ENCODE measurements at places on chromosomes 16 and 17.

GRCh38 chr17:60311936-60312335 is 80.0 kb downstream of the USP32 start:
- DNase-seq: no peak

DNA sequence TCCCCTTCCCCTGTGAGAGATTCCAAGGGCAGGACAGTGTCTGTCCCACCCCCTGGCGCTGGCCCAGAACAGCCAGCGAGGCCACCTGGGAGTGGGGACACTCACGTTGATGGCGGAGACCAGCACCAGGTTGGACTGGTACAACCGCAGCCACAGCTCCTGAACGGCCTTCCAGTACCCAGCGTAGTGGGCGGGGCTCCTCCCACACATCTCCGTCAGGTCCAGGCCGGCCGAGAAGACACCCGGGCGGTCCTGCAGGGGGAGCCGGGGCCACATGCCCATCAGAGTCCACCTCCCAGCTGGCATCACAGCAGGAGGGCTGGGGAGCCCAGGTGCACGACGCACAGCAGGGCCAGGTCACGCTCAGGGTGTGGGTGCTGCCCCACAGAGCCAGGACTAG is 7.1 kb downstream of the ECI1 start:
- DNase-seq: no peak

GRCh38 chr17:31537565-31538011 is 146.1 kb downstream of the RAB11FIP4 start:
- no peak for DNase-seq

- peak; percentile 70 for DNase-seq
Observed at GRCh38 chr16:70685938-70686375, at the start of gene MTSS2. MTSS2 (minus strand) TSS chr16:70686053; CDS start chr16:70685791, 262 bp downstream.

- no peak for DNase-seq
Observed at GRCh38 chr17:2724784-2725164, 13.2 kb upstream of the CLUH start.

- DNase-seq: no peak
Observed at GRCh38 chr16:69465881-69466280, 41.5 kb downstream of the CYB5B start.

DNA sequence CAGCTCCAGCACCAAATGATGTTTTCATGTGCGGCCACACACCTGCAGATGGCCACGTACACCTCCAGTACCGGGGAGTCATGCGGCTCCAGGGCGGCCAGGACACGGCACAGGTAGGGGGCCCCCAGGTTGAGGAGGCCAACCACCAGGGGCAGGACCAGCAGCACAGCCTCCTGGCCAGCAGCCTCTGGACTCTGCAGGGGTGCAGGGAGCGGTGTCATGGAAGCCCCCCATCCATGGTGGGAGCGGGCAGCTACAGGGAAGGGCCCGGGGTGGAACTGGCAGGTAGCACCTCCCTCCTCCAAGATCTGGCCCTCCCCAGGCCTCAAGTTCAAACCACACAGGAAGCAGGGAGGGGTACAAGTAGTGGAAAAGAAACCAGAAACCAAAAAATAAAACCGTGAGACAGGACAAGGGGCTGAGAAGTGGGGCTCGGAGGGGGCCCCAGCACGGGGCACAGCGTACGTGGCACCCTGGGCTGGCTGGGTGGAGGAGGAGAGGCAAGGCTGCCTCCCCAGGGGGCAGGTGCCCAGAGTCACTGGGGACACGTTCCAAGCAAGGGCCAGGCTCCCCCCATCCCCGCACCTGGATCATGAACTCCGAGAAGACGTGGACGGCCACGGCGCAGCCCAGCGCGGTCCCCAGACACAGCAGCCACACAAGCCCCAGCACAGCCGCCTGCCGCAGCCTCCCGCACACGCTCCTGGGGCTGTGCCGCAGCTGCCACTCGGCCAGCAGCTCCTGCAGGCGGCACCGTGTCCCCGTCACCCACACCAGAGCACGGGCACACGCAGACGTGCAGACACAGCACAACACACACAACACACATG is 7.4 kb downstream of the TMC6 start:
- DNase-seq: no peak

- no peak for DNase-seq
Observed at GRCh38 chr17:41322094-41322902, 6.8 kb upstream of the KRTAP17-1 start.

DNA sequence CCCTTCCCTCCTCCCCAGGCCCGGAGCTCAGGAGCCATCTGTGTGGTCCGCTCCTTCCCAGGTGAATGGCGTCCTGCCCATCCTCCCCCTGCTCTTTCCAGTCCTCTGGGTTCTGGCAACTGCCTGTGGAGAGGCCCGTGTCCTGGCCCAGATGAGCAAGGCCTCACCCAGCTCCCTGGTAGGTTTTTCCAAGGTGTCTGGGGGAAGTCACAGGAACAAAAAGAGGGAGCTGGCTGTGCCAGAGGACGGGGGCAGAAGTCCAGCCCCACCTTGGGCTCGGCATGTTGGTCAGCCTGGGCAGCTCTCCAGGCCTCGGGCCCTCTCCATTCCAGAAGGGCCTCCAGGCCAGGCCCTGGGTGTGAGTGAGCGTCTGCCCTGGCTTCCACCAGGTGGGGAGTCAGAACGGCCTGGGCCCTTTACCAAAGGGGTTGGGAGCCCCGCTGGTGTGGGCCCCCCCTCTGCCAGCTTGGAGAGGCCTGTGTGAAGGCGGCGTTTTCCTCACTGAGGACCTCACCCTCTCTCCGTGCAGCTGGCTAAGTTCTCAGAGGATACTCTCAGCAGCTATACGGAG is 25.1 kb downstream of the CASKIN2 start:
- DNase-seq: no peak

- DNase-seq: no peak
Observed at GRCh38 chr16:57809276-57810196, 7.2 kb upstream of the KIFC3 start.

- no peak for DNase-seq
Observed at GRCh38 chr16:84625556-84625955, 7.7 kb upstream of the COTL1 start.

- no peak for DNase-seq
Observed at GRCh38 chr16:65181071-65181561, 59.3 kb upstream of the CDH11 start.

DNA sequence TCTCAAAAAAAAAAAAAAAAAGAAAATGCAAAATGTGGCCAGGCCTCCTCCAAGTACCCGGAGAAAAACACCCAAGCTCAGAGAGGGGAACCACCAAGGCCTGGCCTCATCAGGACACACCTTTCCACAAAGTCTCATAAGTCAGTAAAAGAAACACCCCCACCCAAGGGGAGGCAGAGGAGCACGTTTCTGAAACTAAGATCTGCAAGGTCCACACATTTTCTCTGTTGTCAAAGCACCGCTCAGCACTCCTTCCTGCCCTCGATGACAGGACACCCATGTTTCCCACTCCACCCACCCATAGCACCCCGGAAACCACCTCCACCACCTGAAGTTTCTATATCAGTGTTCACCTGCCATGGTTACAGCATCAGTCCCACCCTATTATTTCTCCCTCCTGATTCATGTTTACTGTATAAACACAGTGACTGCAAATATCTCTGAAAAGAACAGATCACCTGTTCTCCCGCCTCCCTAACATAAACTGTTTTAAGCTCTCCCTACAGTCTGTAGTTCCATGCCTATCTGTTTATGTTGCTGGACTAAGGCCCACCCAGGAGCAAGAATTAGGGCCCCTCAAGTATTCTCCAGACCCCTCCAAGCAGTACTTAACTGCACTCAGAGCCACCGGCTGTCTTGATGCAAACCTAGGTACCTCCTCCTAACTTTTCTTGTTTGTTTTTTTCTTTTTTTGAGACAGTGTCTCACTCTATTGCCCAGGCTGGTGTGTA is 2.0 kb downstream of the CORO7 start:
- no peak for DNase-seq

DNA sequence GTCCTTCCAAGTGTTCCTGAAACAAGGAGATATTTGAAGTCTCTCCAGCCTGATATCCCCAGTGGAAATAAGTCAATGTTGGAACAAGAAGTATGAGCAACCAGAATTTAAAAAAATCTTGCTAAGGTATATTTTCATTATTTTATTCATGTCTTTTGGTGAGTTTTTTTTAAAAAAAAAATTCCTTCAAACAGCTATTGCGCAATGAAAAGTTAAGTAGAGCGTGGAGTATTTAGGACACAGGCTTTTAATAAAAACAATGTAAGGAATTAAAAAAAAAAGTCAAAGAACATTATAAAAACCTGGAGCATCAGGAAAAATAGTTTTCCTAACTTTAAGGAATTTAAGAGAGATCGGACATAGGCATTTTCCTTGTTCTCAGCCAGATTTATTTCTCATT is 940.4 kb downstream of the KCNJ2 start:
- DNase-seq: no peak

GRCh38 chr16:25155553-25156460 is 44.3 kb downstream of the LCMT1 start:
- no peak for DNase-seq

DNA sequence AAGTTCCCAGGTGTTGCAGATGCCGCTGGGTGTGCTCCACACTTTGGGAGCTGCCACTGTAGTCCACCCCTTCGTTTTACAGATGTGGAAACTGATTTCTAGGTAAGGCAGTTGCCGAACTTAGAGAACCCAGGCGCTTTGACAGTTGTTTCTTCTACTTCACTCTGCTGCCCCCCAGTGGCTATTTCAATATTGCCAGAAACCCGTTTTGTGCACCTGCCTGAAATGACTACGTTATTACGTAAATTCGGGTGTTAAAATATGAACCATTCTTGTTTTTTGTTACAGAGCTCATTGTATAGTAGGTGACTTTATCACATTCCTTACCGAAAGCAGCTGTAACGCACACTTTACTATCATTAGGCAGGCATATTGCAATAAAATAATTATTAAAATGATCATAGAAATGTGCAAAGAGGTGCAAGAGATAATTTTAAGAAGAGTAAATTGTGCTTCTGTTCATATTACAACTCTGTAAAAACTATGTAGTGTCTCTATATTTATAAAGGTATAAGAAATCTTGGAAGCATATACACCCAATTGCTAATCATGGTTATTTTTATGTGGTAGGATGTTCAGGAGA is 44.9 kb downstream of the OTOA start:
- DNase-seq: peak; percentile 32

DNA sequence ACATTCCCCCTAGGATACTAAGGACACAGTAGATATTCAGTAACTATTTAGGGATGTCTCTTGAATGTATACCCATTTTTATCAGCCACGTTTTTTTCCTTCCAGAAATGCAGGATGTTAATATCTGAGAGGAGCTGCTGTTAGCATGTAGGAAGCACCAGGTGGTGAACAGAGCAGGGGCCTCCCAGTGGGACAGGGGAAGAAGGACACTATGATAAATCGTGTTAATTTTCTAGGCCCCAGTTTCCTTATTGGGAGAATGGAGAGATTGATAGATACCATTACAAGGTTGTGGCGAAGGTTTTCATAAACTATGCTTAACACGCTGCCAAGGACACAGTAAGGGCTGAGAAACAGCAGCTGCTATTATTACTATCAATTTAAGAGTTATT is 45.4 kb downstream of the PRSS54 start:
- DNase-seq: no peak

DNA sequence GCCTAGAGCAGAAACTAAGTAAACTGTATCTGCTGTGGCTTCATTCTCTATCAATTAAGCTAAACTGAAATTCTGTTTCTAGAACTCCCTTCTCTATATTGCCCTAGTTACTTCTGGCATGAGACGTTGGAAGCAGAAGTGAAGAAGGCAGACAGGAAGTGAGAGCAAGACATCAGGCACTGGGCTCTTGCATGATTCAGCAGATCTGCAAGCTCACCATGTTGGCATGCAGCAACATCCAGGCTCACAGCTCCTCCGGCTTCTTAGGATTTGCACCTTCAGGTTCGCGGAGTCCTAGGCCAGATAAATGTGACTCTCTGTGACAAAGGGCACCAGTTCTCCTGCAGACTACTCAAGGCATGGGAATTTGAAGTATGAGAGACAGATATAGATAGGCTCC is 148.3 kb downstream of the CDH8 start:
- no peak for DNase-seq

- no peak for DNase-seq
Observed at GRCh38 chr17:5049314-5049841, 14.2 kb upstream of the SLC52A1 start.

DNA sequence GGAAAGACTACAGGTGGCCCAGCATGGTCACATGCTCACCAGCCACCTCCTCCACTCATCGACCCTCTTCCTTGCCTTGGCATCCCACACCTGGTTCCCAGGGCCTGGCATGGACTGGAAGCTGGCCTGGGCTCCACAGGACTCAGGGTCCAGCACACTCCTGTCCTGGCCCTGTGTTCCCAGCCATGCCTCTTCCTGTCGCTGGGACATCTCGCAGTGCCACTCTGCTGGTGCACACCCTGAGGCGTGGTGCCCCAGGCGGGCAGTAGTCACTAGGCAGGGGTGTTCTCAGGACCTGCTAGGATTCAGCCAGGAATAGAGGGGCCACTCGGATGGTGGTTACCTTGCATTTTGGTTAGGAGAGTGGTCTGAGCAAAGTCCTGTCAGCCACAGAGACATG is 99.4 kb downstream of the AMFR start:
- DNase-seq: no peak

GRCh38 chr16:73163238-73163815 is 115.4 kb upstream of the ZFHX3 start:
- DNase-seq: no peak

DNA sequence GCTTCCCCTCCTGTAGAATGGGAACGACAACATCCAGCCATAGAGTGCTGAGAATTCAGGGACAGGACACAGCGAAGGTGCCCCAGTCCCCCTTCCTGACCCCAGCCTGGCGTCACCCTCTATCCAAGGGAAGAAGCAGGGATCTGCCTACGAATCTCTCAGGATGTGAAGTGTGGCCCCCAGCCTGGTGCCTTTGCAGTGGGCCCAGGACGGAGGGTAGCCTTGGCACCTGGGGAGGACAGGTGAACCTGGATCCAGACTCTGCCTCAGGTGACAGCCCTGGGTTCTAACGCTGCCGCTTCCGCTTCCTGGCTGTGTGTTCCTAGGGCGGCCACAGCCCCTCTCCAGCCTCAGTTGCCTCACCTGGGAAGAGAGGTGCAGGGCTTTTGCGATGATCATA is 36.4 kb downstream of the JPH3 start:
- DNase-seq: no peak

GRCh38 chr16:74064120-74064735 is 232.4 kb upstream of the PSMD7 start:
- DNase-seq: no peak

- DNase-seq: no peak
Observed at GRCh38 chr16:29821643-29822115, 1.4 kb downstream of the MVP start.

- no peak for DNase-seq
Observed at GRCh38 chr17:3514873-3515272, 39.1 kb downstream of the ASPA start.

- no peak for DNase-seq
Observed at GRCh38 chr16:31712064-31712540, 161.5 kb upstream of the ZNF267 start.

- no peak for DNase-seq
Observed at GRCh38 chr17:74992223-74992622, 4.8 kb downstream of the CDR2L start.

DNA sequence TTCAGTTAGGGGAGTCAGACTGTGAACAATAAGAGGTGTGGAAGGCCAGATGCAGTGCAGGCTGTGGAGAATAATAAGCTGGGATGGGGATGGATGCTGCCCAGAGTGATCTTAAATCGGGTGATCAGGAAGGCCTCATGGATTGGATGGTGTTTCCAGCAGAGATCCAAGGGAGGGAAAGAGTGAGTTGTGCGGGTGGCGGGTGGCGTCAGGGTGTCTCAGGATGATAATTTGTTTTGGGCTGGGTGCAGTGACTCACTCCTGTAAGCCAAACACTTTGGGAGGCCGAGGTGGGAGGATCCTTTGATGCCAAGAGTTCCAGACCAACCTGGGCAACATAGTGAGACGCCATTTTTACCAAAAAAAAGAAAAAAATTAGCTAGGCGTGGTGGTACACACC is 7.9 kb downstream of the CLUAP1 start:
- no peak for DNase-seq

- DNase-seq: peak; percentile 40
Observed at GRCh38 chr17:62478424-62478879, at the start of gene TLK2. TLK2 (plus strand) TSS chr17:62478825; CDS start chr17:62481126, 2,301 bp downstream.

Data from smooth muscle cell of the brain vasculature (primary cell).